SIG-M5 (cell line): ENCODE measurements at places on chromosomes 3 and 15.

DNA sequence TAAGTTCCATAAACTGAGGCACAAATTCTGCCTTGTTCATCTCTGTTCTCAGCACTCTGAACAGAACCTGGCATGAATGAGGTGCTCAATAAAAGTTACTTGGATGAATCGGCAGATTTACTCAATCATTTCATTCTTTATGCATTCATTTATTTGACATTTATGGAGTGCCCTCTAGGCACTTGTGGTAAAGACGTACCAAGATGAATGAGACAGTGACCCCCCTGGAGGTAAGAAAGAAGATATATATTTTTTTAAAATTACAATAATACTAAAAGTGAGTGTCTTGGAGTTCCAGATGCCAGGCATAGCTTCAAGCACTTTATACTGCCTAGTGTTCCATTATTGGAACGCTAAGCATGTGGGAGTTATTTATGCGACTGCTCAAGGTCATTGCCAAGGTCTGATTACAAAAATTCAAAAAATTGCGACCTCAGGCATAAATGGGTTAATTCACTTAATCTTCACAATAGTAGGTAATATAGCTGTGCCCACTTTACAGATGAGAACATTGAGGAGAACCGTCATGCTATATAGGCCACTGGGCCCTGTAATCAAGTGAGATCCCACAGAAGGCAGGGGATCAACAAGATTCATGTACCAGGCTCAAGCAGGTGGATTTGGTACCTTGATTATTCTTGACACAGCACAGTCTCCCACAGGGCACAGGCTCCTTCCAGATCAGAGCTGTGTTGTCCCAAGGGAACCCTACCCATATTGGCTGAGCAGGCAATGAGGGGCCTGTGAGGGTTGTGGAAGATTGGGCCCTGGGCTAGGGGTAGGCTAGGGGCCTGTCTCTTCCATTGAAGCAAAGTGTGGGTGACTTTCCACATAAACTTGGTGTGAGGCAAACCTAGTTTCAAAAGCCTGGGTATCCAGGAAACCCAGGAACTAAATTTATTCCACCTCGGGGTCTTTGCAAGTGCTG is 10.7 kb downstream of the XIRP1 start:
- no peak for DNase-seq

- peak; percentile 65 for DNase-seq
These were observed 560 bp downstream of the ST6GAL1 start for GRCh38 chr3:186930641-186931531.

- DNase-seq: no peak
These were observed 22.0 kb downstream of the COLQ start for GRCh38 chr3:15499536-15499935.

- DNase-seq: no peak
These were observed 16.5 kb downstream of the CCDC66 start for GRCh38 chr3:56573501-56573900.

- DNase-seq: no peak
These were observed 29.3 kb downstream of the LRRC2 start for GRCh38 chr3:46536758-46537157.

DNA sequence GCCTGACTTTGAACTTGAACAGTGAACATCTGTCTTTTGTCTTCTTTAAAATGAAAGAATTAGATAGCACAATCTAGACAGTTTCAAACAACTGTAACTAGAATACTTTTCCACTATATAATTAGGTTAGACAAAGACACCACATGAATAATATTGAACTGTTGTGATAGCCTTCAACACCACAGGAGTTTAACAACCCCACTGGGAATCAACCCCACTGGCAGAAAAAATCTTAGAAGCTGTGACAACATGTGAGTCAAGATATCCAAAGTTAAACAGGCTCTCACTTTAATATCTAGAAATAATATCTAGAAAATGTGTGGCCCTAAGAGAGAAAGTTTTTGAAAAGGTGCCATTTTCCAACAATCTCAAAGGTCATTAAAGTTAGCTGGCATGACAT is 64.4 kb upstream of the PRICKLE2 start:
- DNase-seq: no peak

DNA sequence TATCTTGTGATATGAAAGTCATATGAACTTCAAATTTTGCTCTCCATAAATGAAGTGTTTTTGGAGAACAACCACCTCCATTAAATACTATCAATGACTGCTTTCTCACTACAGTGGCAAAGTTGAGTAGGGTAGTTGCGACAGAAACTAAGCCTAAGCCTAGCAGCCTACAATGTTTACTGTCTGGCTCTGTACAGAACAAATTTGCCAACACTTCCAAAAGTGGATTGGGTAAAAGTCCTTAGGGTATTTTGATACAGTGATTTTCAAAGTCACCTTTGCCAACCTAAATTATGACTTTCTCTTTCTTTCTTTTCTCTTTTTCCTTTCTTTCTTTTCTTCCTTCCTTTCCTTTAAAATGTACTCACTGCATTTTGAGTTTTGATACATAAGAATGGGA is 142.6 kb downstream of the PLCL2 start:
- no peak for DNase-seq

GRCh38 chr3:15631426-15632211 is 30.1 kb downstream of the BTD start:
- no peak for DNase-seq

- no peak for DNase-seq
These were observed 819 bp downstream of the KLHL40 start for GRCh38 chr3:42685891-42686820.

DNA sequence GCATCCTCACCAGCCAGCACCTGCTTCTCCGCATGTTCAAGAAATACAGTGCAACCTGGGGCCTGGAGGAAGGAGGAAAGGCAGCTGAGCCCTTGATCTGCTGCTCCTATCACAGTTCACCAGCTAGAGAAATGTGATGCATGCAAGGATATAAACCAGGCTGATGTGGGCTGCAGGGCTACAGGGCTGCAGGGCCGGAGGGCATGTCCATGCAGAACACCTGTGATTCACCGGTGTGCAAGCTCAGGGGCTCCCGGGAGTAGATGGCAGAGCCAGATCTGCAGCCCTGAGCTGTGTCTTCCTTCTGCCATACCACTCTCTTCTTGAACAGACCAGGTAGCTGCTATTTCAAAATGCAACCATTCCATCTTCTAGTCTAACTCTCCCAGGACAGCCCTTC is 84.9 kb downstream of the HMG20A start:
- no peak for DNase-seq

DNA sequence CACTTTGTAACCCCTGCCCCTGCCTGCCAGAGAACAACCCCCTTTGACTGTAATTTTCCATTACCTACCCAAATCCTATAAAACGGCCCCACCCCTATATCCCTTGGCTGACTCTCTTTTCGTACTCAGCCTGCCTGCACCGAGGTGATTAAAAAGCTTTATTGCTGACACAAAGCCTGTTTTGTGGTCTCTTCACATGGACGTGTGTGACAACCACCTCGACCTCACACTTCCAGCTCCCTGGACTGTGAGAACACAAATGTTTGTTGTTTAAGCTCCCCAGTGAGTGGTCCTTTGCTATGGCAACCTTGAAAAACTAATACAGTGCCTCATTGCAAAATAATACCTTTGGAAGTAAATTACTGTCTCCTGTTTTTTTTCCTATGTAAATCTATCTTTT is 299.2 kb upstream of the POU1F1 start:
- DNase-seq: no peak

GRCh38 chr3:50340448-50341329 is at the start of gene RASSF1:
Gene RASSF1 (minus strand): TSS chr3:50340836. CDS start chr3:50340805, 31 bp downstream.
- DNase-seq: peak; percentile 43

DNA sequence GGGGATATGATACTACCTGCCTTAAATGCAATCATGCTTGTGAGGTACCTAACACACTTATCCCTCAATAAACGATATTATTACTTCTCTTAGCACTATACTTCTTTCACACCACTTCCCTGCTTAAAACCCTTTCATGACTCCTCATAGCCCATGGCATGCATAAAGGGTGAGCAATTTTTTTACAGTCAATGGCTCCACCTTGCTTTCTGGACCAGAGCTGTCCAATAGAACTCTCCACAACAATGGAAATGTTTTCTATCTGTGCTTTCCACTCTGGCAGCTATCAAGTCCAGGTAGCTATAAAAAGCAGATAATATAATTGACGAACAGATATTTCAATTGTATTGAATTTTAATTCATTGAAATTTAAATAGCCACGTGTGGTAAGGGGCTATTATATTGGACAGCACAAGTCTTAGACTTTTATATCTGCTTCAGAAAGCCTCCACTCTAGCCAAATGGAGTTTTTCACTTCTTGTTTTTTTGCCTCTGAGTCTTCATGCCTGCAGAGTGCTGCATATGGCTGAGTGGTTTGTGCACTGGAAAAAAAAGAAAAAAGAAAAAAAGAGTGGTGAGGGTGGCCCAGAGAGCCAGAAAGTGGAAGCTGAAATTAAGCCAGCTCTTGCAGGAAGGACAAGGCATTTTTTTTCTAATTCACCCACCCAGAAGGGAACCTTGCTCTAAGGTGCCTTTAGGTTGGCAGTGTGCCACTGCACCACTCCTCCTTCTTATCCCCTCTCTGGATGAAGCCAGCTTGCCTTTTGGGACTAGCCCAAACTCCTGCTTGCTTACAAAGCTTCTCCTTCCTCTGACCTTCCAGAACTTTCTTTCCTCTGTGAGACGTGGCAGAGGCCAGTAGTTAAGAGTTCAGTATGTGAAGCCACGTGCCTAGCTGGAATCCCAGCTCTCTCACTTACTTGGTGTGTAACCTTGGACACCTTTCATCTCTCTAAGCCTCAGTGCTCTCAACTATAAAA is 239.0 kb upstream of the LRTM1 start:
- DNase-seq: no peak

GRCh38 chr3:8413337-8413926 is 88.2 kb upstream of the LMCD1 start:
- DNase-seq: no peak

GRCh38 chr3:55619046-55619808 is 132.1 kb upstream of the WNT5A start:
- DNase-seq: no peak

GRCh38 chr3:170418422-170419398 is at the start of gene CLDN11:
Gene CLDN11 (plus strand): TSS chr3:170418868. CDS start chr3:170419067, 199 bp downstream.
- no peak for DNase-seq

GRCh38 chr3:135706758-135707375 is 258.7 kb upstream of the PPP2R3A start:
- no peak for DNase-seq

- DNase-seq: no peak
These were observed 21.7 kb downstream of the CCR9 start for GRCh38 chr3:45907769-45908705.

GRCh38 chr15:91857772-91858171 is 4.3 kb downstream of the SLCO3A1 start:
- no peak for DNase-seq

- no peak for DNase-seq
These were observed 5.6 kb downstream of the GABRB3 start for GRCh38 chr15:26767169-26767670.

DNA sequence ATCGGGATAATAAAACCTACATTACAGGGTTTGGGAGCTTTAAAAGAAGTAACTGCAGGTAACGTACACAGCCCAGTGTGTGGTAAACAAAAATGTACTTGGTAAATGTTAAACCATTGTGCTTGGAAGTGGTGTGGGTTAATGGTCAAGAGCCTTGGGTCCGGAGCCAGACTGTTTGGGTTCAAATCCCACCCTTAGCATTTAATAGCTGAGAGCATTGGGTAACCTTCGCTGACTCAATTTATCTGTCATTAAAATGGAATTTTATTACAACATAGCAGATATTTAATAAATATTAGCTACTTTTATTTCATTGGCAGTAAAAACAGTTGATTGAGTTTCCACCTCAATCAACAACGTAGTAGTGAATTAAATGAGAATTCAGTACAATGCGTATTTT is 1.5 kb downstream of the FSTL1 start:
- no peak for DNase-seq

- DNase-seq: no peak
These were observed 14.8 kb downstream of the TNK2 start for GRCh38 chr3:195893516-195893915.

- DNase-seq: no peak
These were observed 121.1 kb downstream of the SHQ1 start for GRCh38 chr3:72727172-72727571.

GRCh38 chr3:197292648-197293047 is 5.8 kb downstream of the DLG1 start:
- DNase-seq: no peak

DNA sequence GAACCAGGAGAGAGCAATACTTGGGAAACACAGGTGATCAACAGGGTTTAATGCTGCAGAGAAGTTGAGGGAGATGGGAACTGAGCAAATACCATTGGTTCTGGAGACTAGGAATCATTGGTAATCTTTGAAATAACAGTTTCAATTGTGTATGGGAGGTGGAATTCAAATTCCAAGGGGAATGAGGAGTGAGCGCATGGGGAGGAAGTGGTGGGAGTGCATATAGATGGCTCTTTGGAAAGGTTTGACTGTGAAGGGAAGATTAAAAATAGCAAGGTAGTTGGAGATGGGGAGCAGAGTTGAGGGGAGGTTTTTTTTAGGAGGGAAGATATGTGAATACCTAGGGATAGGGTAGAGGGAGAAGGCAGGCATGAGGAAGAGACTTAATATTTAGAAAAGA is 51.1 kb upstream of the ROPN1 start:
- DNase-seq: no peak

DNA sequence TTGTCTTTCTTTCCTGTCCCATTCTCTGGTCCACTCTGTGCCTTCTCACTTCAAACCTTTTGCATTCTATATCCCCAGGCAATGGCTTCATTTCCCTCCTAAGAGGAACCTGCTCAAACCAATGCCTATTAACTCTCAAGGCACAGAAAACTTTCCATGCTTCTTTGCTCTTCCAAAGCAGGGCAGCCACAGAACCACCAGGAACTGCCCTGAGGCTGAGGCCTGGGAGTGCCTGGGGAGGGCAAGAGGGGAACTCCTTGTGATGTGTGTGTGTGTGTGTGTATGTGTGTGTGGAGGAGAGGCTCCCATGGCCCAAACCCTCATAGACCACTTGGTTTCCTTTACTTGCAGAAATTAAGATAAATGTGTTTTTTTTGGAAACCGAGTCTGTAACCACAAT is 14.1 kb upstream of the PGPEP1L start:
- DNase-seq: no peak

GRCh38 chr3:33134026-33134625 is 20.3 kb downstream of the CRTAP start:
- DNase-seq: no peak

- no peak for DNase-seq
These were observed 14.6 kb upstream of the MME start for GRCh38 chr3:155065537-155065936.

- DNase-seq: no peak
These were observed 580.4 kb downstream of the ROBO1 start for GRCh38 chr3:79187426-79187825.

DNA sequence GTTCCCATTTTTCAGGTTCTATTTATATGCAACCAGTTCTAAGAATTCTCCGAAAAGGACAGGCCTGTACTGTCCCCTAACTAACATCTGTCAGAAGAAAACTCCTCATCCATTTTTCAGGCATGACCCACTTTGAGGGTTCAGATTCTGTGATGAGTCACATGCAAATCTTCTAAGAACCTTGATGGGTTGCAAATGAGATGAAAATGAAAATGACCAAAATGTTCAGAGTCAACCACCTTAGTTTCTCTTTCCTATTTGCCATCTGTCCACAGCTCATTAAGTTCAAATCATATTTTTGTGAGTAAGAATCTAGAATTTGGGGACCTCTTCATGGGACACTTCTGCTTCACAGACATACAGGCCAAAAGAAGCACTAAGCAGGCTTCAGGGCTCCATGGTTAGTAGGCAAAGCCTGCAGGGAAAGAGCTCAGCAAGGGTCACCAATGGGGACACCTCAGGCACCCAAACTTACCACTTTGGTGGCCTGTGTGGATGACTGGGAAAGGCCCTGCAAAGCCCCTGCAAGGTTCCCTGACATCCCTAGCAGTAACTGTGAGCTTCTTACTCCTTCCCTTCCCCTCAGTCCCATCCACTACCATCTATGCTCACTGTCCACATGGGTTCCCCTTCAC is 122.0 kb downstream of the WDR76 start:
- no peak for DNase-seq

GRCh38 chr3:32698506-32698905 is 13.5 kb downstream of the CNOT10 start:
- DNase-seq: no peak
